Mesothelial cell of epicardium (in vitro differentiated cells): ENCODE measurements at places on chromosomes 7 and 10.

GRCh38 chr10:14971867-14972448, 12.8 kb downstream of the MEIG1 start:
- DNase-seq = no peak

- no peak for DNase-seq
Measured at GRCh38 chr7:44484482-44485313, 5.8 kb downstream of the NUDCD3 start.

- DNase-seq = no peak
Measured at GRCh38 chr7:155954550-155955366, 142.5 kb upstream of the SHH start.

DNA sequence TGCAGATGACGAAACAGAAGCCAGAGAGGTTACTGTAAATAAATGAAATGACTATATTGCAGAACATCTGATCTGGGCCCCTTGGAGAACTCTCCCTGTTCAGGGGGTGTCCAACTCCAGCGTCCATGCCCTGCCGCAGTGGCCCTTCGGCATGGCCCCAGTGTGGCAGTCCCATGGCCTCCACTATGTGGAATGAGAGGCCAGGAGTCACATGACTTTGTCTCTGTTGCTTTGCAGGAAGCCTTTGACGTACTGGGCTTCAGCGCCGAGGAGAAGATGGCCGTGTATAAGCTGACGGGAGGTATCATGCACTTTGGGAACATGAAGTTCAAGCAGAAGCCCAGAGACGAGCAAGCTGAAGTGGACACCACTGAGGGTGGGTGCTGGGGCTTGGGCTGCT, 15.6 kb upstream of the MYH16 start:
- no peak for DNase-seq

DNA sequence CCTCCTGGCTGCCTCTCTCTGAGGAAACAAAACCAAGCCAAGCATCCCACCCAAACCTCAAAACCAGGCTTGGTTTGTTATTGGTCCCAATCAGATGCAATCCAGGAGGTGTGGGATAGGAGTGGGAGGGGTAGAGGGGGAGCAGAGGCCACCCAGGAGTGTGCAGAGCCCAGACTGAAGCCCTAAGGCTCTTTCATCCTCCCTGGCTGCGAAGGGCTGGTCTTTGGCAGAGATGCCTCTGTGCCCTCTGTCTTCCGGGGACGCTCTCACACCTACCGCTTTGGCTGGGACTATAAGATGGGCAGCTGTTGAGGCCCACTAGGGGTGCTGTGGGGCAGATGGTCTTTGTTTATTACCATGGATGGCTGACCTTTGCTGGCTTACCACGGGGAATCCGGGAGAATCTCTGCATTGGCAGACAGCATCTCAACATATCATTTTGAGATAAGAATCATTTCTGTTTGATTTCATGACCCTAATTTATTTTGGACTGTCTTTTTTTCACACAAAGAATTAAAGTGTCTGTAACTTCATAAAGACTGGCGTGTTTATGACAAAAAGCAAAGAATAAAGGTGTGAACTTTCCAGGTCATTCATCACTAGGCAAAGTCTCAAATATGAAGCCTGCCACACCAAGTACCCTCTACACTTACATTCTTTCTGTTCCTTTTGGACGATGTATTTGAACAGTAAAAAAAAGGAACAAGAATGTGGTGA, 6.5 kb upstream of the DENND2A start:
- DNase-seq = no peak

- peak; percentile 45 for DNase-seq
Measured at GRCh38 chr10:30434273-30435072, 489 bp downstream of the MAP3K8 start.

DNA sequence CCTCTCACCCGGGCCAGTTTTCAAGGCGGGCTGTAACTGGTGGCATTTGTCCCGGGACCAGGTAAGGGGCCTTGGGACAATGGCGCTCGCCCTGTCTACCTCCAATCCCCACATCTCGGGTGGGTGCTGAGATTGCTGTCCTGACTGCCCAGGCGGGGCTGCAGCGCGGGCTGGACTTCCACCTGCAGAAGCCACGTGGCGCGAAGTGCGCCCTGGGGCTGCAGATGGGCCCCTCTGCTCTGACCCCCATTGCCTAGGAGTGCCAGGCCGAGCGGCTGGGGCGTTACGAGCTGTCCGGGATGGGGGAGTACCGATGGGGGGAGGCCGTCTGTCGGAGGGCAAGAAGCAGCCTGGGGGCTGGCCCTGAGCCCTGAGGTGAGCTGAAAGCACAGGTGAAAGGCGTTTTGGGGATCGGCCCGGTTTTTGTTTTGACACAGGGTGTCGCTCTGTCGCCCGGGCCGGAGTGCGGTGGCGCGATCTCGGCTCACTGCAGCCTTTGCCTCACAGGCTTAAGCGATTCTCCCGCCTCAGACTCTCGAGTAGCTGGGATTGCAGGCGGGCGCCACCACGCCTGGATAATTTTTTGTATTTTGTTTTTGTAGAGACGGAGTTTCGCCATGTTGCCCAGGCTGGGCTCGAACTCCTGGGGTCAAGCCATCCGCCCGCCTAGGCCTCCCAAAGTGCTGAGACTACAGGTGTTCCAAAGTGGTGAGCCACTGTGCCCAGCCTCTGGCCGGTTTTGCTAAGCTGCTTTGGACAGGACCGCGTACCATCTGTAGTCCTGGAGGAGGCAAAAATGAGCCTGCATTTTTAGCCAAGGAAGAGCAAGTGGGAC, at the start of gene SFXN2:
SFXN2 (plus strand) TSS at position 16 of the 835 bp plus-strand sequence. CDS start 12,001 bp downstream, outside the sequence.
- no peak for DNase-seq

GRCh38 chr7:127983804-127984332, 47.4 kb downstream of the LRRC4 start:
- no peak for DNase-seq

DNA sequence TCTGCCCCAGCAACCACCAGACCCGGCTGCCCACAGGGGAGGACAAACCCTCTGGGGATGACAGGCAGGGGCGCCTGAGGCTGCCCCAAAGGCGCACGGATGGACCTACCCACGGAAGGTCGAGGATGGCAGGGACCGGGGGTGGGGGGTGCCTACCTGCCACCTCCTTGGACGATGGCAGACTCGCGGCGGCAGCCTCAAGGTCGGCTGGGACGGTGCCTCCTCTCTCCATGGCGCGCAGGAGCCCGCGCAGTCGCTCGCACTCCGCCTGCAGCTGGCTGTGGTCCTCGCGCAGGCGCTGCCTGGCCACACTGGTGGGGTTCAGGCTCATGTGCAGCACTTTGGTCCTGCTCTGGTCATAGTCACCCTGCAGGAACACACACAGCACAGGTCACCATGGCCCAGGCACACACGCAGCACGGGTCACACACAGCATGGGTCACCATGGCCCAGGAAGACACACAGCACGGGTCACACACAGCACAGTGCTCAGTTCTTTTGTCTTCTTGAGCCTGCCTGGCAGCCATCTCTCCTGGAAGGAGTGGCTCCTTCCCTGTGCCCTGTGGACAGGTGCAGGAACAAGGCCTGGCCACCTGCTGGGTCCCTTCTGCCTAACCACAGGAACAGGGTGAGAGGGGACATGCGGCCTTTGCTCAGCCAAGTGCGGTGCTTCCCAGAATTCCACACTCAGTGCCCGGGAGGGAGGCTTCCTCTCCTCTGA, 266.6 kb downstream of the ELFN1 start:
- no peak for DNase-seq

- DNase-seq = peak; percentile 49
Measured at GRCh38 chr7:72098807-72099580, 313.1 kb downstream of the CALN1 start.

- DNase-seq = no peak
Measured at GRCh38 chr7:74311305-74311744, 22.1 kb downstream of the CLIP2 start.

GRCh38 chr7:4189131-4189570, 492.9 kb upstream of the FOXK1 start:
- no peak for DNase-seq

- no peak for DNase-seq
Measured at GRCh38 chr10:33289776-33290175, 44.7 kb downstream of the NRP1 start.

- DNase-seq = no peak
Measured at GRCh38 chr10:4051011-4051640, 266.1 kb upstream of the KLF6 start.

DNA sequence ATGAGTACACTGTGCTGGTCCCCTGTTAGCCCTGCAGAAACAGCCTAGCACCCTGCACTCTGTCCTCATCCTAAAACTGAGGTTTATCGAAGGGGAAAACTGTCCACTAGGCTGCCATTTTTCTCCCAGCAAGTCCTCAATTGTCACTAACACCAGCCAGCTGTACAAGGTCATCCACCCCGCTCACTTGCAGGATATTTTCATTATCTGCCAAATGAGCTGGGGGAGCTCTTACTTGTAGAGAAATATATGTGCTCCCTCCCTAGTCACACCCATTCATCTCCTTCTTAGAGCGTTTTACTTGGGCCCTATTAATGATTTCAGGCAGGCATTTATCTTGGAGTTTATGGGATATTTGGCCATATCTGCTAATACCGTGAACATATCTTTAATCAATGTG, 413.5 kb upstream of the NFE2L3 start:
- no peak for DNase-seq

DNA sequence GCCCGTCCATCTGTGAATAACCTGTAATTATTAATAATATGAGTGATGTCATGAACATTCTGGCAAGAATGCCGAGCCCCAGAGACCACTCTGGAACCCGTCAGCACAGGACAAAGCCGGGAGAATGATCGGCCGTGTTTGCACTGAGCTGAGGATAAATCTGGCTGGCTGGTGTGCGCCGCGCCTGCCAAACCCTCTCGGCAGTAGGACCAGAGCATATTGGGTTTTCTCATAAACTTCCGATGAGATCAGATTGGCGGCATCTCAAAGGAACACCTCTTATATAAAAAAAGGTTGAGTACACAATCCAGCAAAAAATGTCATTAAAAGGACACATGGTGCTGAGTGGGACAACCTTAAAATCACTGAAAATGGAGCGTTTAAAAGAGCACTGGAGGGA, 296.0 kb upstream of the MKI67 start:
- DNase-seq = no peak

- DNase-seq = no peak
Measured at GRCh38 chr10:120641695-120642094, 184.7 kb downstream of the PLPP4 start.

DNA sequence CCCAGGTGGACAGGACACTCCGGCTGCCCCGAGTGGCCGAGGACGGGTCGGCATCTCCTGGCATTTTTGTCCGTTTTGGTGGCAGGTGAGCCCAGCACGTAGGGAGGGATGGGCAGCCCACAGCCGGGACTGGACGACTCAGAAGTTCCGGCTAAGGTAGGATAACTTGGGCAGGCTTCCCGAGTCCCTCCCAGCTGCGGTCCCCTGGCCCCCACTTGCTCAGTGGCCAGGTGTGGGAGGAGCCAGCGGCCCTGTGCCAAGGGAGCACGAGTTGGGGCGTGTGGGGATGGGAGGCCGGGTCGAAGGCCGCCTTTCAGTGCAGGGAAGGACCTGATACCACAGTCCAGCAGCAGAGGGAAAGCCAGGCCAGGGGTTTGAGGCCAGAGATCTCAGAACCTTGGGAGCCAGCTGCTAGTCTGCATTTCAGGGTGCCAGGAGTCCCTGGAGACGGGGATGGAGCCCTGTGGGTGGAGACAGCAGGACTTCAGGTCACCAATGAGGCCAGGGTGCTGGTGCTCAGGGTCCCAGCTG, 58.5 kb downstream of the PWWP2B start:
- DNase-seq = no peak

DNA sequence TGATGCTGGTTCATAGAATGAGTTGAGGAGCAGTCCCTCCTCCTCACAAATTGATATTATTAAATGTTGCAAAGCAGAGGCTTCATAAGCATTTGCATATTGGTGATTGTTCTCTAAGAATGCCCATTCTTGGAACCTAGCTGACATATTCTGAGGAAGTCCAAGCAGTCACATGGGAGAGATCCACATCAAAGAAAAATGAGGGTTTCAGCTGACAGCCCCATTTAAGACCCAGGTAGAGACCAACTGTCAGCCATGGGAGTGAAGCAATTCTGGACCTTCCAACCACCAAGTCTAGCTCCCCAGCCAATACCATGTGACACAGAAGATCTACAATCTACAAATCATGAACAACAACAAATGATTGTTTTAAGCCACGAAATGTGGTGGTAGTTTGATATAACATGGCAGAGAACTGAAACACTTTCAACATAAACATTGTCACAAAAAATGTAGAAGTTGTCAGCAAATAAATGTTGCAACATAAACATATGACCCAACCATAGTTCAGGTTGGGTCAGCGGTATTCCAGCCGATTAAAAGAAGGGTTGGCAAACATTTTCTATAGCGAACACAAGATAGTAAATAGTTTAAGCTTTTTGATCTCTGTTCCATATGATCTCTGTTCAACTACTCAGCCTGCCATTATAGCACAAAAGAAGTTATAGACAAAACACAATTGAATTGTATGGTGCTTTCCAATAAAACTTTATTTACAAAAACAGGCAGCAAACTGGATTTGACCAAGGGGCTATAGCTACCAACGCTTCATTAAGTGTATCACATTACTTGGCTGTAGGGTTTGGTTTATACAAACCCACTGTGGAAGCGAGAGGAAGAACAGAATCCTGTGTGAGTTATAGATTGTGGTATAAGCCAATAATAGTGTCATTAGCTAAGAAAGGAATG, 41.4 kb upstream of the MPP7 start:
- DNase-seq = no peak

DNA sequence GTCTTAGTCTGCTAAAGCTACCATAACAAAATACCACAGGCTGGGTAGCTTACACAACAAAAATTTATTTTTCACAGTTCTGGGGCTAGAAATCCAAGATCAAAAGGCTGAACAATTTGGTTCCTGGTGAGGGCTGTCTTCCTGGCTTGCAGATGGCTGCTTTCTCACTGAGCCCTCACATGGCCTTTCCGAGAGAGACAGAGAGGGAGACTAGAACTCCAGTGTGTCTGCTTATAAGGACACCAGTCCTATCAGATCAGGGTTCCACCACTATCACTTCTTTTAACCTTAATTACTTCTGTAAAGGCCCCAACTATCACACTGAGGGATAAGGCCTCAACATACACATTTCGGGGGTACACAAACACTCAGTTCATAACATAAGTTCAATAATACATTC, 527.4 kb upstream of the VSTM2A start:
- DNase-seq = no peak

DNA sequence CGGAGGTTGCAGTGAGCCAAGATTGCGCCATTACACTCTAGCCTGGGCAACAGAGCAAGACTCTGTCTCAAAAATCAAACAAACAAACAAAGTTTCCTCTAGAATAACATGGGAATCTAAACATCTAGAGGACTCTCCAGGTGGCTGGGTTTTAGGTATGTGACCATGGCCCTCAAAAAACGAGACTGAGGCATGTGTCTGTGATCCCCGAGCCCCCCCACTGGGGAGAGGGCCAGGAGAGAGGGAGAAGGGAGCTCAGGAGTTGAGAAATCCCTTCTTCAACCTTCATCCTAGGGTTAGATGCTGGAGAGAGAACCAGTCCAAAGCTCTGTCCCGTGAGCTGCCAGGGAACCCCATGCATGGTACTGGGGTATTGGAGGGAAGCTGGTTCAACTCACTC, 188.0 kb upstream of the LYZL2 start:
- no peak for DNase-seq

GRCh38 chr10:119352807-119353206, 145.4 kb downstream of the GRK5 start:
- no peak for DNase-seq
